ENCODE measurements at places on chromosomes 13 and 19.

GRCh38 chr19:37902668-37903067 lies 3.7 kb downstream of the WDR87 start:
- DNase-seq = peak; percentile 35

DNA sequence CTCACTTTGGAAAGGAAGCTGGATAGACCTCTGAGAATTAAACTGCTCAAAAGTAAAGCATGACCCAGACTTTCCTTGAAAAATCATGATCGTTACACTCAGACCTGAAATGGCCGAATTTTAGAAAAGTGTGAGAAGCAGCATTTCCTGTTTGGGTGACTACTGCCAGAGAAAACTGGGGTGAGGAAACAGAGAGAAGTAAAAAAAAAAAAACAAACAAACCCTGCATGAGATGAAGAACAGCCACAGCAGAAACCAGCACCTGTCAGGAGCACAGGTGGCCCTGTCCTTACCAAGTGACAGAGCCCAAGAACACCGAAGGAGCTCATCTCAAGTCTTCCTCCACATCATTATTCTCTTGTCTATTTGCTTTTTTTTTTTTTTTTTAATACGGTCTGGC lies 12.0 kb upstream of the ADPRHL1 start:
- no peak for DNase-seq

DNA sequence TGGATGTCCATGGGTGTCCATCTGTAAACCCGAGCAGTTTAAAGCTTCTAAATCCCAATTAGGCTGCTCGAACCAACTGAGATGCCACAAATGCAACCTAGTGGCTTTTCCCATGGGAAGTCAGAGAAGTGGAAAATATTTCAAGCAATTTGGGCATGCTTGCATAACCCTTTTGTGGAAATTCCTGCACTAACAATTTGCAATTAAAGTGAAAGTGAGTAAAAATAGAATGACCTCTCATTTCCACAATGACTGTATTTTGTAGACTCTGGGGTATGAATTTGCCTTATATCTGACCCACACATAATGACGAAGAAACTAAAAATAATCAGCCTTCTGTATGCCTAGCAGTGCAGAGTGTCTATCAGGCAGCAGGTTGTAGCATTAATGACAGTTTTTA lies 91.8 kb upstream of the TSC22D1 start:
- no peak for DNase-seq

GRCh38 chr13:62085337-62086229 lies 669.9 kb upstream of the PCDH20 start:
- no peak for DNase-seq

- peak; percentile 65 for DNase-seq
These were observed 131.3 kb downstream of the STK24 start for GRCh38 chr13:98445340-98446233.

DNA sequence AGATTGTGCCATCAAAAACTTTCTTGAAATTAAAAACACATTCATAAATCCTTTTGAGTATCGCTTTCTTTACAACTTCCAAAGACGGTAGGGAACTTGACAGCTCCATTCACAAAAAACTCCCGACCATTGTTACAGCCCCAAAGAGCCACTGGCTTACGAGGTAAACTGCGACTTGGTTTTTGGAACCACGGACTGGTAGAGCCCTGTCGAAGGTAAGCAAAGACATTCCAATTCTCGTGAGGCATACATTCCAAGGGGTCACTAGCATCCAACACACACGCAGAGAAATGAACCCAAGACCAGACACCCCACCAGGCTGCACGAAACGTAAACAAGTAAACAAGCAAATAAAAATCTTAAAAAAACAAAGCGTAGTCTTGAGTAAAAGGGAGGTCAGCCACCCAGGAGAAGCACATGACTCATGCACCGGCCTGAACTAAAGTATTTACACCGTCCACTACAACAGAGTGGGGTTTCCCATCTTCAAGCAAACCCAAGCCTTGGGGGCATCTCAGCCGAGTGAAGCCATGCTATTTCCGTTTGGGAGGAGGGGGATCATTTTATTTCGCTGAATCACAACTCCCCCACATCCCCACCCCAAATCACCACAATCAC lies 1.4 kb downstream of the BRD4 start:
- DNase-seq = no peak

- DNase-seq = no peak
These were observed 23.0 kb upstream of the USP29 start for GRCh38 chr19:57096685-57097361.

GRCh38 chr19:14097532-14098151 lies 7.1 kb upstream of the SAMD1 start:
- no peak for DNase-seq

DNA sequence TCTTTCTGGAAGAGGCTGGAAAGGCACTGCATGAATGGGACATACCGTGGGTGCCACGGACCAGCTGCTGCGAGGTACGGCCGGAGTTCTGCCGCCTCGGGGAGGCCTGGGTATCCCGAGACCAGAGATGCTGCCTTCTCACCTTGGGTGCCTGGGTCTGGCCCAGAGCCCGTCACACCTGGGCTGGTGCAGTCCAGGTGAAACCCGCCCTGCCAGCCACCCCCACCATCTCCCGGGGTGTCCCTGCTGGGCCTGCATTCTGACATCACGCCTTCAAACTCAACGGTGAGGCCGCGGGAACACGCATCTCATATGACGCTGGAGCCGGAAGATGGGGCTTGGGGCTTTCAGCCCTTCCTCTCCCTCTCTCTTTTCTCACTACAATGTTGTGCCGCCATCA lies 98.0 kb downstream of the GADD45B start:
- DNase-seq = no peak
